Lung (tissue), 17 donors: ENCODE measurements at places on chromosomes 13 and 19. TPM values are rescaled to one million over a fixed set of nuclear protein-coding genes. Genes with fewer than 3 reads are reported as not detected.

Gene COG3
- 66.7 TPM for total RNA-seq

Gene RAB20
- total RNA-seq, result 42.9 TPM

Gene TNFSF11
- 0.97 TPM for total RNA-seq

Gene TOMM40
- total RNA-seq, result 17.6 TPM

Gene DNAJB1
- total RNA-seq, result 115 TPM

Gene ERICH6B
- not detected for total RNA-seq

Gene IL17D
- 1.00 TPM for total RNA-seq

Gene REX1BD
- total RNA-seq, result 114 TPM

DNA sequence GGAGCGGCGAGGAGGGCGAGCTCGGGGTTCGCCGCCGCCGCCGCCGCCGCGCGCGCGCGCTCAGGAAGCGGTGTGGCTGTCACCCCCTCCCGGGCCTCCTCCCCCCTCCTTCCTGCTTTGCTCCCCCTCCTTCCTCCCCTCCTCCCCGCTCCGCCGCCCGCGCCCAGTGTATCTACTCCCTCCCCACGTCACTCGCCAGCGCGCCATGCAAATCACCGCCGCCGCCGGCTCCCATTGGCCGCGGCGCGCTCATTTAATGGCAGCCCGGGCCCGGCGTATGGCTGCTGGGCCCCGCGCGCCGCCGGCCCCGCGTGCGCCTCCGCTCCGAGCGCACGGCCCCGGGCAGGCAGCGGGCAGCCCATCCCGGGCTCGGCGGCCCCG, 335 bp upstream of the SOX1 start:
- DNase-seq, result peak; percentile 68
- H3K4me3 ChIP-seq, result no peak overlapping the region
- peaks cover 70% of the 10 kb centered on the region for H3K27me3 ChIP-seq
- H3K36me3 ChIP-seq, result no peaks in the 10 kb centered on the region
- H3K27ac ChIP-seq, result no peak overlapping the region

- H3K27me3 ChIP-seq, result no peaks in the 10 kb centered on the region
- H3K4me1 ChIP-seq, result no peaks in the 10 kb centered on the region
- DNase-seq, result no peak
Observed at GRCh38 chr13:98856983-98857382, 104.5 kb upstream of the SLC15A1 start.

- H3K4me1 ChIP-seq, result peaks cover 2% of the 10 kb centered on the region
- no peak for DNase-seq
- peak overlapping the region; percentile 99 for H3K27ac ChIP-seq
Observed at GRCh38 chr19:10603873-10604459, 16.9 kb upstream of the AP1M2 start.

DNA sequence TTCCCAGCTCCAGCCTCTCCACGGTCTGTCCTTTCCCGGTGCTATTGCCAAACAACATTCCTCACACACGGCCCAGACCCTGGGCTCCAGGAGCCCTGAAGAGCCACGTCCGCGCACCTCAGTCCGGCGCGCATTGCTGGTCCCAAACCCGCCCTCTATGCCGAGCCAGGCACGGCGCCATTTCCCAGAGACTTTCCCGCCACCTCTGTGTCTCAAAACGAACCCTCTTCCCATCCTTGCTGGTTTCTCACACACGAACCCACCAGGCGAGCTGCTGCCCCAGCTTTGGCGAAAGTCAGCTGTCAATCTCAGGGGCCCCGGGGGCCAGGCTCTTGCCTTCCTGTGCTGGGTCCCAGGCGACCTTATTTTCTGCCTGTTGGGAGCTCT, 28.0 kb upstream of the F7 start:
- no peak overlapping the region for H3K27ac ChIP-seq
- H3K36me3 ChIP-seq, result no peaks in the 10 kb centered on the region
- no peak for DNase-seq
- H3K4me1 ChIP-seq, result no peaks in the 10 kb centered on the region
- H3K27me3 ChIP-seq, result no peaks in the 10 kb centered on the region

DNA sequence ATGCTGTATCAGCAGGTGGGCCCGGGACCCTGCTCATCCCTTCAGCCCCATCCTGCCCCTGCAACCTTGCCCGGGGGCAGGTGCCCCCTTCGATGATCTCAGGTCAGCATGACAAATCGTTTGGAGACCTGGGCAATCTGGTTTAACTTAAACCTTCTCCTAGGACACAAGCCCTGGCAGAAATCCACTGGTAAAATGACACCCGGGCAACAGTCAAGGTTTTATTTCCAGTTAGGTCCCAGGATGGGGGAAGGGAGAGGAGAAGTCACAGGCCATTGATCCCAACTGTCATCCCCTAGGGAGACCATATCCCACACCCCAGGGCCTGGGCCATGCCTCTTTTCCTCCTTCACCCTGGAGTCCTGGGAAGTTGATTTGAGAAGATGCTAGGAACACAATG, 1.8 kb upstream of the PLIN5 start:
- no peaks in the 10 kb centered on the region for H3K36me3 ChIP-seq
- no peak overlapping the region for H3K27ac ChIP-seq
- peaks cover 3% of the 10 kb centered on the region for H3K4me1 ChIP-seq
- no peak overlapping the region for H3K4me3 ChIP-seq

DNA sequence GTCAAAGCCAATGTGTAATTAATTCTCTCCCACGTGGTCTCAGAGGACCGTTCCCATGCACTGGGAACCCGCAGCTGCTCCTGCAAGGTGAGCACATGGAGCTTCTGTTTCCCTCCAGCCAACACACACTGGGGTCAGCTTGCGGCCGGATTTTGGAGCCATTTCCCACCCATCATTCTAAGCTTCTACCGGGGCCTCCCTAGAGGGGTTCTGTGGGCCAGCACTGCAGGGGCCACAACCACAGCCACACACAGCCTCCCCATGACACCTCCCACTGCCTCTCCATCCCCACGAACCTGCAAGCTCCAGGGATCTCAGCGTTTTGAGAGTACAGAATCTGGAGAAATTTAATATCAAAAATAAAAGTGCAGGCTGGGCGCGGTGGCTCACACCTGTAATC, 120.7 kb upstream of the SOX1 start:
- no peaks in the 10 kb centered on the region for H3K4me1 ChIP-seq
- DNase-seq, result no peak
- no peak overlapping the region for H3K27ac ChIP-seq
- H3K4me3 ChIP-seq, result no peak overlapping the region
- peaks cover 2% of the 10 kb centered on the region for H3K27me3 ChIP-seq

- H3K27ac ChIP-seq, result no peak overlapping the region
- peaks cover 8% of the 10 kb centered on the region for H3K4me1 ChIP-seq
- no peak for DNase-seq
Observed at GRCh38 chr19:49425922-49426592, 869 bp downstream of the GFY start.

- H3K27ac ChIP-seq, result no peak overlapping the region
- H3K4me1 ChIP-seq, result peaks cover 67% of the 10 kb centered on the region
- DNase-seq, result no peak
- H3K36me3 ChIP-seq, result peaks cover 5% of the 10 kb centered on the region
Observed at GRCh38 chr19:10291554-10292205, 1.9 kb downstream of the ICAM5 start.
